ENCODE measurements at places on chromosomes 16 and 17.

- no peak for DNase-seq
These were observed 12.3 kb upstream of the RAI1 start for GRCh38 chr17:17668775-17669579.

- DNase-seq: peak; percentile 8
These were observed 29.4 kb downstream of the TANC2 start for GRCh38 chr17:62995377-62995885.

DNA sequence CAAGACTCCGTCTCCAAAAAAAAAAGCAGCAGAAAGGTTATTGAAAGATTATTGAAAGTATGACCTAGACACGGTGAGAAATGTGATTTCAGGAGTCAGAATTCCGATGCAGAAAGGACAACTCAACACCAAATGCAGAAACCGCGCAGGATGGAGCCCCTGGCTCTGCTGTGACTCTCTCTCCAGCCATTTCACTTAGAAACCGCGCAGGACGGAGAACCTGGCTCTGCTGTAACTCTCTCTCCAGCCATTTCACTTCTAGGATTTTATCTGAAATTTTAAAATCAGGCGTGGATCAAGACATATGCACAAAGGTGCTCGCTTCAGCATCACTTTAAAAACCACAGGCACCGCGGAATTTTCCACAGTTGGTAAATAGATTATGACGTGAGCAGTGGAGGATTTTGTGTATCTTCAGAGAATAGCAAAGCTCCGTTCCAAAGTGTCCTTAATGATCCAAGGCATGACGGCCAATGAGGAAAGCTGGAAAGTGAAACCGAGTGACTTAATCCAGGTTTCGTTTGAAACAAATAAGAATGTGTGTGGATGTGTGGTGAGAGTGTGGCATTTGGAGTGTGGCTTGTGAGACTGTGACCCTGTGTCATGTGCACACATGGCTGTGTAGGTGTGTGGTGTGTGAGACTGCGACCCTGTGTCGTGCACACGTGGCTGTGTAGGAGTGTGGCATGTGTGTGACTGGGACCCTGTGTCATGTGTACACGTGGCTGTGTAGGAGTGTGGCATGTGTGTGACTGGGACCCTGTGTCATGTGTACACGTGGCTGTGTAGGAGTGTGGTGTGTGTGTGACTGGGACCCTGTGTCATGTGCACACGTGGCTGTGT, 9.5 kb downstream of the UTS2R start:
- DNase-seq: peak; percentile 61

DNA sequence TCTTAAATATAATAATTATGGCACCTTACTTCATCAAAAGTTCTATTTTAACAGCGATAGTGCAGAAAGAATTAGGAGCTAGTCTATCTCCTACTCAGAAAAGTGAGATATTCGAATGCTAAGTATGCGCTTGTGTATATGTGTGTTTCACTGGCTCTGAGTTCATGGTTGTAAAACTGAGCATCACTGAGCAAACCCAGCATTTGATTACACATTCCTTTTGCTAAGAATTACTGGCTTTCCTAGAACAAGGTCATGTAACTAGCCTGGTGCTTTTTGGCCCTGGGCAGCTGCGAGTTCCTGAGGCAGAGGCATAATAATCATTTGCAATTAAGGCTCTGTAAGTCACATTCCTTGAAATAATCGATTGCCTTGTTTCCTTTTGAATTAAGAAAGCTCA, 157.2 kb downstream of the SNX29 start:
- no peak for DNase-seq
